A549 treated with Mapracorat at 1 μM for 4 hours (cell line): ENCODE measurements at places on chromosomes 1 and 21. TPM values are rescaled to one million over a fixed set of nuclear protein-coding genes. Genes with fewer than 3 reads are reported as not detected.

The GNG12 gene
- 56.6 to 70.6 TPM (median 67.8 TPM) in 5 replicates for total RNA-seq

The LAMB3 gene
- total RNA-seq: 16.9 to 24.8 TPM (median 20.5 TPM) in 5 replicates

The RPE65 gene
- not detected in 5 replicates for total RNA-seq

The SPRR3 gene
- total RNA-seq: not detected in 5 replicates

The UBE2U gene
- not detected in 5 replicates for total RNA-seq

The KCNK2 gene
- total RNA-seq: 0.09 to 0.10 TPM in 2 of 5 replicates, not detected in the others

The ANGPTL3 gene
- total RNA-seq: not detected in 5 replicates

The HRNR gene
- total RNA-seq: not detected in 5 replicates

The UTS2 gene
- not detected in 5 replicates for total RNA-seq

The HUNK gene
- 1.3 to 1.5 TPM (median 1.4 TPM) in 5 replicates for total RNA-seq

The SLC44A5 gene
- total RNA-seq: 0.04 to 0.06 TPM (median 0.06 TPM) in 4 of 5 replicates, not detected in the other

The CYP2J2 gene
- total RNA-seq: 0.07 to 0.11 TPM (median 0.08 TPM) in 3 of 5 replicates, not detected in the others

The TFF2 gene
- total RNA-seq: not detected in 5 replicates

The CA6 gene
- total RNA-seq: not detected in 5 replicates

The CD84 gene
- not detected in 5 replicates for total RNA-seq

The FOXD2 gene
- 0.41 to 0.58 TPM (median 0.50 TPM) in 5 replicates for total RNA-seq

The FAM72C gene
- total RNA-seq: 4.3 to 5.7 TPM (median 4.7 TPM) in 5 replicates
